ENCODE measurements at places on chromosomes 6 and 20.

GRCh38 chr6:20876561-20876960 lies 342.3 kb downstream of the CDKAL1 start:
- no peak for DNase-seq

DNA sequence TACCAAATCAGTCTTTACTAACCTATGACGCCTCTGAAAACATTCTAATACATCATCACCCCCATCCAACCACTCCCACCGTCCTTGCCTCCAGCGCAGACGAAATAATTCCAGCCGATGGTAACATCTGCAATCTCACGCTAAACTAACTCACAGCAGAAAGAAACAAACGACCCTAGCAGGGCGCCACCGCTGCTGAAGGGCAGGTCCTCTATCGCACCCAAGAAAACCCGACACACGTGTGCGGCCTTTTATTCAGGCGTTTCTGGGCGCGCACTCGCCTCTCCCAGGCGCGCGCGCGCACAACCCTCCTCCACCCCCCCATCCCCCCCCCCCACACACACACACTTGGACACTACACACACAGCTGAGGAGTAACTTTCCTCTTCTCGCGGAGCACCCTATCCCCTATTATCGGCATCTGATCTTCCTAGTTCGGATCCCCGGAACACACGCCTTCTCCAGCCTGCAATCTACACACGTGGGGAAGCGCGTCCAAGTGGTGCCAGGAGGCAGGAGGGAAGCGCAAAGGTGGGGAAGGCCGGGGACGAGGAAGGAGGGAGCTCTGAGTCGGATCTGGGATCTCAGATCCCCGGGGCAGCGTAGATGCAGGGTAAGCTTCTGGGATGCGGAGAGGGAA lies 1.4 kb downstream of the GFOD1 start:
- DNase-seq: peak; percentile 38

DNA sequence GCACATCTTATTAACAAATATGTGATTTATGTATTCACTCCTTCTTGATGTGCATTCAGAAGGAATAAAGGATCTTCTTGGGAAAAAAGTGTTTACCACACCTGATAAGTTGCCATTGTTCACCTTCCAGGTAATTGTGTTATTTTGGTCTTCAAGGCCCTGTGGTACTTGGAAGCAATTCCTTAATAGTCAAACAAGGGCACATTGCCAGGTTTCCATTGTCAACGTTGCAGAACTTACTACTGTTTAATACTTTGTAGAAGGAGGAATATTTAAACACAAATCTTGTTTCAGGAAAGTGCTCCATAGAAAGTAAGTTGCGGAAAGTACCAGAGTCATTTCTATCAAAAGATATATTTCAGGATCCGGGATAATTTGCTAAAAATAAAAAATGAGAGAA lies 129.5 kb upstream of the SGK1 start:
- DNase-seq: no peak

DNA sequence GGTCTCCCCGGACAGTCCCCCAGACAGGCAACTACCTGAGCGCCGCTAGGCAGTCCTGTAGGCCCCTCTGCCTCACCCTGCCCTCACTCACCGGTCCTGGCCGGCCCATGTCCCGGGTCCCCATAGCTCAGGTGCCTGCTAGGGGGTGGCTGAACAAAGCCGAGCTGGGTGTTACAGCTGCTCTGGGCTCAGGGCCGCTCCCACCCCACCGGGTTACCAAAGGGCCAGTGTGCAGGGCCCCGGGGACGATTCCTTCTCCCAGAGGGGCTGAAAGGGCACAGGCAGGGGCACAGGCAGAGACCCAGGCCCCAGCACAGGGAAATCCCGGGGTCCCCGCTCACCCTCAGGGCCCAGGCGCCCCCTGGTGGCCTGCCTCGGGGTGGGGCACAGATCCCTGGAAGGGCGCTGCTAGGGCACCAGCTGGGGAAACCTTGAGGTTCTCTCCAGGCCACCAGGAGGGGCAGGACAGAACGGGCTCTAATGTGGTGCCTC lies 118.4 kb downstream of the GRM4 start:
- DNase-seq: no peak

GRCh38 chr20:60835876-60836275 lies 416.2 kb upstream of the CDH4 start:
- DNase-seq: no peak

GRCh38 chr6:43267619-43268354 lies 24.5 kb downstream of the TTBK1 start:
- DNase-seq: no peak

- DNase-seq: no peak
Measured at GRCh38 chr6:19655744-19656143, 181.4 kb upstream of the ID4 start.

- no peak for DNase-seq
Measured at GRCh38 chr20:16346956-16347355, 226.3 kb downstream of the KIF16B start.

GRCh38 chr20:50558483-50558925 lies 48.3 kb downstream of the PTPN1 start:
- no peak for DNase-seq

- no peak for DNase-seq
Measured at GRCh38 chr20:45085289-45085688, 15.6 kb downstream of the KCNS1 start.

GRCh38 chr20:18172379-18172778 lies 34.7 kb downstream of the KAT14 start:
- no peak for DNase-seq

- DNase-seq: no peak
Measured at GRCh38 chr20:61220131-61220530, 31.9 kb upstream of the CDH4 start.

All from NCI-H510A treated with DMSO at 0.1 percent for 48 hours (cell line).